ENCODE measurements at places on chromosomes 12 and 14.

- peak; percentile 17 for DNase-seq
Measured at GRCh38 chr12:88763536-88764100, 183.3 kb upstream of the KITLG start.

DNA sequence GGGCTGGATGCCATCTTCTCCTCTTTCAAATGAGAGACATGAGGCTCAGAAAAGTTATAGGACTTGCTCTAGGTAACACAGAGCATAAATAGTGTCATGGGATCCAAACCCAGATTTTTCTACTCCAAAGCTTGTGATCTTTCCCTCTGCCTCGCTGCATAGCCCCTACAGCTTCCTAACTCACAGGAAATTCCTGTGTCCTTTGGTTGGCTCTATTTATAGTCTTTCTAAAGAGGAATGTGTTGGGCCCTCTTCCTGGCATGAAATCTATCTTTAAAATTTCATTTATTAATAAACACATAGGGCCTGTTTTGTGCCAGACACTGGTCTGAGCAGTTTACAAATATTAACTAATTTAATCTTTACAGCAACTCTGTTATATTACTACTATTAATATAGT is 9.8 kb upstream of the KCNA5 start:
- DNase-seq, result peak; percentile 46

DNA sequence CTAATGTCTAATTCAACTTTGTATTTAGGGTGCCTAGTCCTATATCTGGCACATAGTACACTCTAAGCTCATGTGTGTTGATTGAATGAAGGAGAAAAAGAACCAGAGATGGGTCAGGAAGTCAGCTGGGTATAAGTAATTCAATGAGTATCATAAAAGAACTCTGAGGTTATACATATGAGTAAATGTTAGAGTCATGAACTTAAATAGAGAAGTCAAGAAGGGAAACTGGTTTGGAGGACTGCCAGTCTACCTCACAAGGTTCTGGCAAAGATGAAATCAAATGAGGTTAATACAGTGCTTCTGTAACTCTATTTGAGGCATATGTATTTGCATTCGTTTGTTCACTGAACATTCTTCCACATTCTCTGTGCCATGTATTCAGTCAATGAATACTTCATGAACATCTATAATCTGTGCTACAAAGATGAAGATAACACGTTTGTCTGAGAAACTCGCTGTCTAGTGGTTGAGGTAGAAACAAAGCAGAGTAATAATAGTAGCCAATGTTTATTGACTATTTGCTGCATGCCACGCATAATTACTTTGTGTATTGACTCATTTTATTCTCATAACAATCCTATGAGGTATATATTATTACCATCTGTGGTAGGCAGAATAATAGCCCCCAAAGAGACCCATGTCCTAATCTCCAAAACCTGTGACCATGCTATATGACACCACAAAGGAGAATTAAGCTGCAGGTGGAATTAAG is 88.9 kb downstream of the PTGER2 start:
- DNase-seq, result peak; percentile 82

DNA sequence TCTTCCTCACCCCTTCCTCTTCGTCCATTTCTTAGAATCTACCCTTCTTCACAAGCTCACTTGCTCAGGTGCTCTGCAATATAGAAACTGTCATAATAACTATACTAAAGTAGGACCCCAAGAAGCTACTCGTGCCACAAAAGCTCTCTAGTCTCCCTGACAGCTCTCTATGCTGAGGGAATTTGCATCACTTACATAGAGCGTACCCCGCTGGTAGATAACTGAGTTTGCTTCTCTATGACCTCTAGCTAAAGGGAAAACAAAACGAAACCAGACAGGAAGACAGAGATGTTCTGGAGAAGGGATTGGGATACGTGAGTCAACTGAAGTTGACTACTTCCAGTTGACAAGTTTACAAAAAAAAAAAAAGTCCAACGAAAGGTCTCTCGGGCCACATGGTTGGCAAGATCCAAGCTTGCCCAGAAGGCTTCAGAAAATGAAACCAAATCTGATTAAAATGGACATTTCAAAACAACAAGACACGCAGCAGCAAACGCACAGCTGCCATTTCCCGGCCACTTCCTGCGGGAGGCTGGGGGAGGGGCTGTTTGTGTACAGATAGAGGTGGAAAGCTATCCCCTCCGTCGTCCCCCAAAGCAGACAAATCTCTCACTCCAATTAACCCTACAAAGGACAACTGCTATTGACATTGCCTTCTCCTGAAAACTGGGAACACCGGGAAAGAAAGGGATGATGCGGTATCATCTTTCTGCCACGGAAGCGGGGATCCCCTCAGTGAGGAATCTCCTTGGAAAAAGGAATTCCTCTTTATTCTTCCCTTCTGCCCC is 1.3 kb downstream of the BAZ2A start:
- DNase-seq, result peak; percentile 35

DNA sequence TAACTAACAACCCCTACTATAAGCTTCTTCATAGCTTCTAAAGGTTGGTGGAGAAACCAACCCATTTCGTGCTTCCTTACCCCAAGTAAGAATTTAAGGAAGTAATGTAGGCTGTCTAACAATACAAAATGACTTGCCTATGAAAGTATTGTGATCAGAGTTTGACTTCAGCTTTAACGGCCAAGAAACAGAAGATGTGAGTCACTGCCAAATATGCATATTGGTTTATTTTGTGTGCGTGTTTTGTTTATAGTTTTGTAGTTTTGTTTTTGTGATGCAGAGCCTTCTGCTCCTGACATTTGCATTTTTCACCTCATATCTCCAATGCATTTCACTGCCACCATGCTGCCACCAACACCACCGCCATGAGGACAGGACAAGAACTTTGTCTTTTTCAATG is 146.0 kb downstream of the FBXL14 start:
- DNase-seq, result no peak

DNA sequence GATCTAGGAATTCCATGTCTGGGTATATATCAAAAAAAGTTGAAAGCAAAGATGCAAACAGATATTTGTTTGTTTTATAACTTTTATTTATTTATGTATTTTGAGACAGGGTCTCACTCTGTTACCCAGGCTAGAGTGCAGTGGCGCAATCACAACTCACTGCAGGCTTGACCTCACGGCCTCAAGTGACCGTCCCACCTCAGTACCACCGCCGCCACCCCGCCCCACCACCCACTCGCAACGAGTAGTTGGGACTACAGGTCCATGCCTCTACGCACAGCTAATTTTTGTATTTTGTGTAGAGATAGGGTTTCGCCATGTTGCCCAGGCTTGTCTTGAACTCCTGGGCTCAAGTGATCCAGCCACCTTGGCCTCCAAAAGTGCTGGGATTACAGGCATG is 66.5 kb upstream of the KTN1 start:
- no peak for DNase-seq

DNA sequence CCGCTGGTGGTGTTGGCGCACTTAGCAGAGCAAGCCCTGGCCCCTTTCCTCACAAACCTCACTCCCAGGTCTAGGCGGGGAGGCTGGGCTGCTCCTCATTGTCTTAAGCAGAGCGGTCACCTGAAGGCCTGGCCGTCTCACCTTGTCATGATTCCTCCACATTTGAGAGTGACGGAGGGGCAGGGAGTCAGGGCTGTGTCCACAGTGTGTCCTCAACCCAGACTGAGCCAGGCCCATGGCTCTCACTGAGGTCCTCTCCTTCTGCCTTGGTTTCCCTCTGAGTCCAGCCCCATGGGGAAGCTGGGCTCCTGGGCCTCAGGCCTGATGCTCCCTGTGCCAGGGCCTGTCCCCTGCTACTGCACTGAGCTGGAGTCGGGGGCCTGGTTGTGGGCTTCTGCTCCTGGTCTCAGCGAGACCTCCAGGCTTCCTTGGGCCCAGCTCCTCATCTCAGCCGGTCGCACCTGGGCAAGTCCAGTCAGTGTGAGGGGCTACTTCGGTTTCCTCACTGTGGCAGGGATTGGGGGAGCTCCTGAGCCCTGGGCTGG is 44.9 kb downstream of the KRT80 start:
- DNase-seq, result no peak

DNA sequence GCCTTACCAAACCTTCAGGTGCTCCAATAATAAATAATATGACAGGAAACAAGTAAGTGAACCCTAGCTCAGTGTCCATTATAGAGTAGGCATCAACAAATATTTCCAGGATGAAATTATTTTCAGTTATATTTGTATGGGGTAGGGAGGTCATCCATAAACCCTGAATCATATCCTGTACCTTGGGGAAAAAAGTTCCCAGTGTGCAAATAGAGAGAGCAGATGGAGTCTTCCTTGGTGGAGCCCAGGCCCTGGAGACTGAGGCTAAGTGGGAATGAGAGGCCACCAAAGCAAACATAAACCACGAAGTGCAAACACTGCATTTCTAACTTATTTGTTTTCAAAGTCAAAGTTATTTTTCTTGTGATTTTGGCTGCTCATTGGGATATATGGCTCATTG is 8.5 kb upstream of the ERP27 start:
- DNase-seq, result no peak

- DNase-seq, result no peak
Measured at GRCh38 chr12:96321941-96322340, 78.3 kb downstream of the CDK17 start.

GRCh38 chr12:57332646-57333312 is 81.8 kb upstream of the STAC3 start:
- DNase-seq, result peak; percentile 18

DNA sequence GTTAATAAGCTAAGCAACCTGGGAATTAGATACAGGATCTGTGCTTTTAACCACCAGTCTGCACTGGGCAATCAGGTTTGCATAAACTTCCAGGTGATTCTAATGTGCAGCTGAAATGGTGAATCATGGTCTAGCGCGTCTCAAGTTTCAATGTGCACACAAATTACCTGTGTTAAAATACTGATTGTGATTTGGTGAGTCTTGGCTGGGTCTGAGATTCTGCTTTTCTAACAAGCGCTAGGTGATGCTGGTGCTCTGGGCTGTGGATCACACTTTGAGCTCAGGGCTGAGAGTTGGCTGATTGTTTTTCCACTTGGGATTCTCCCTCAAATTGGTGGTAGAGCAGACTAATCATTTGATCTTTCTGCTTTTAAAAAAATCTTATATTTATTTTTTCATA is 124.8 kb downstream of the C12orf75 start:
- no peak for DNase-seq

GRCh38 chr12:53479331-53479730 is 19.9 kb downstream of the MAP3K12 start:
- no peak for DNase-seq

GRCh38 chr12:83826112-83826511 is 1086.5 kb downstream of the SLC6A15 start:
- DNase-seq, result peak; percentile 44

GRCh38 chr12:124175704-124176103 is 119.2 kb upstream of the RFLNA start:
- DNase-seq, result no peak

- DNase-seq, result no peak
Measured at GRCh38 chr12:130632642-130633041, 83.5 kb downstream of the RIMBP2 start.

- no peak for DNase-seq
Measured at GRCh38 chr12:11847539-11847938, 198.1 kb downstream of the ETV6 start.

DNA sequence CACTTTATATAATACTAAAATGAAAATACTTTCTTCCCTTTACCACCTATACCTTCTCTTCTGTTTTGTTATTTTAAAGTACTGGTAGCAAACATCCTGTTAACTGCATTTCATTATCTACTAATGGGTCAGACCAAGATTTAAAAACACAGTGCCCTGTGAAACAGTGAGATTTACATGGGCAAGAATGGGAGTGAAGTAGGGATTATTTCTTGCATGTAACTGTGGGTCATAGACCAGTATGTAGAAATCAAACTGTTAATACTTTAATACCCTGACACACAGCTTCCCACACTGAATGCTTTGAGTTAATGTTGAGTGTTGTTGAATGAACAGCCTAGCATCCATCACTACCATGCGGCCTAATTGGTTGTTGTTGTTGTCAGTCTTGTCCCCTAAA is 61.6 kb downstream of the PLEKHA5 start:
- DNase-seq, result no peak

GRCh38 chr14:79570648-79571047 is 640.7 kb downstream of the DIO2 start:
- DNase-seq, result no peak

- DNase-seq, result no peak
Measured at GRCh38 chr12:24083838-24084237, 134.4 kb upstream of the SOX5 start.

GRCh38 chr14:28742171-28742846 is 24.3 kb upstream of the FOXG1 start:
- DNase-seq, result no peak

GRCh38 chr14:72499746-72500145 is 394.2 kb downstream of the DPF3 start:
- DNase-seq, result no peak

GRCh38 chr12:29073631-29074239 is 75.3 kb upstream of the FAR2 start:
- peak; percentile 57 for DNase-seq

- DNase-seq, result no peak
Measured at GRCh38 chr12:64407342-64408223, 3.4 kb downstream of the XPOT start.

DNA sequence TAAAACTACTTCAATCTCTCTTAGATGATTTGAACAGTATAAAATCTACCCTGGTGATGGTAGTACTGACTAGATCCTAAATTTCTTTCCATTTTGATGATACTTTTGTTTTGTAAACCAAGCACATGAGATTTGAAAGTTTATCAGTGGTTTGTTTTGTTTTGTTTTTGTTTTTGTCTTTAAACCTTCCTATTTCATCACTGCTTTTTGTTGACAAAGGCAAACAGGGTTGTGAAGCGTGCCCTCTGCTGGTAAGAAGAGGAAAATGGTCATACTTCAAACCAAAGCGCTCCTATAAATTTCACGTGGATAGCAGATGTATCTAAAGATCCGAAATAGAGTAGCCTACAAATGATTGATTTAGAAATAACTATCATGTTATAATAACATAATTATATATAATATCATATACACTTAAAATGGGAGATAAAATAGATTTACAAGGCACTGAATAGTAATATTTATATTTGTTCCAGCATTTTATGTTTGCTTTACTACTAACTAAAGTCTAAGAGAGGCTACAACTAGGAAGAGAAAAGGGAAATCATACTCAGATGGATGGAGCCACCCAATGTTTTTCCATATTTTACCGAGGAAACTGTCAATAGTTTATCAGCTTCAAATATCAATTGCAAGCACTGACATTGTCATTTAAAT is 254.0 kb upstream of the USP15 start:
- DNase-seq, result peak; percentile 22
